ENCODE measurements at places on chromosomes 5 and 9. TPM values are rescaled to one million over a fixed set of nuclear protein-coding genes. Genes with fewer than 3 reads are reported as not detected.

DNA sequence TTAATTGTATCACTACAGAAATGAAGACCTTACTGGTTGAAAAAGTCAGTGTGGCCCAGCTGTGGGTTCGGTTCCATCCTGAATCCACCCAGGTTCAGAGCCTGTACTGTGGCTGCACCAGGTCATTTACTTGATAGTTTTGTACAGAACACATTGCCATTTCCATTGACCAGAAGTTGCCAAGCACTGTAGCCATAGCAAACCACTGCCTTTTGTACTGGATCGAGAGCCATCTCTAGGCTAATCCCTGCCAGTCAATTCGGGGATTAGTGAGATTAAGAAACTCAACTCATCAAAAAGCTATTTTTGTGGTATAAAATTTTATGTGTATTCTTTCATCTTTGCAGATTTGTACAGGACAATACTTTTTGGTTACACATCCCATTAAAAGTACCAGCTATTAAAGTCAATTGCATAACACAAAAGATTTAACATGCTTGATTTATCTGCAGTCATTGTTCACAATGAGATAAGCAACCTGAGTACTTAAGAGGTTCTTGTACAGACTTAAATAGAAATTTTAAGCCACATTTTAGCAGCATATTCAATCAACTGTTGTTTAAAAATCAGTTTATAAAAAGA lies 108.5 kb upstream of the OTULINL start:
- H3K4me1 ChIP-seq = no peaks in the 10 kb centered on the region
- no peak overlapping the region for H3K4me3 ChIP-seq
- H3K27me3 ChIP-seq = no peaks in the 10 kb centered on the region
- no peak overlapping the region for H3K27ac ChIP-seq

DNA sequence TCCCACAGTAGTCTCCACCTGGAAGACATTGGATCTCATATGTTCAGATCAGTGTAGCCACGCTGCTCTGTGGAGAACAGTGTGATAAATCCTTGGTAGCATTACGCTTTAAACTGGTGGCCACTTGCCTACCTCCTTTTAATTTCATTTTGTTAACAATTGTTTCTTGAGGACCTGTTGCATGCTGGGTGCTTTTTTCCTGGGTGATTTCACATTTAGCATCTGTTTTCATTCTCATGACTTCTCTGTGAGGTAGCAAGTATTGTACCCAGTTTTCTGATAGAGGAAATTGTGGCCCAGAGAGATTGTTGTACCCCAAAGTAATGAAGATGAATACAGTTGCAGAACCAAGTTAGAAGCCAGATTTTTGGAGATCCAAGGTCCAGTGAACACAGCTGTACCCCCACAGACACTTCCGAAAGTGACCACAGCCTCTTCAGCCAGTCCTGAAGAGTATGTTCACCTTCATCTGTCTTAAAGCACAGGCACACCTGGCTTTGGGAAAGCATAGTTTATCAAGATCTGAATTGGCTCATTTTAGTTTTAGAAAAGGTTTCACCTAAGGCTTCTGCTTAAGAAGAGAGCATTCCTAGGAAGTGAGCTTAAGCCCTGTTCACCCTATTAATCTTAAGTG lies 75.2 kb downstream of the F2RL2 start:
- H3K27ac ChIP-seq = no peak overlapping the region
- H3K36me3 ChIP-seq = no peaks in the 10 kb centered on the region
- no peaks in the 10 kb centered on the region for H3K27me3 ChIP-seq

DNA sequence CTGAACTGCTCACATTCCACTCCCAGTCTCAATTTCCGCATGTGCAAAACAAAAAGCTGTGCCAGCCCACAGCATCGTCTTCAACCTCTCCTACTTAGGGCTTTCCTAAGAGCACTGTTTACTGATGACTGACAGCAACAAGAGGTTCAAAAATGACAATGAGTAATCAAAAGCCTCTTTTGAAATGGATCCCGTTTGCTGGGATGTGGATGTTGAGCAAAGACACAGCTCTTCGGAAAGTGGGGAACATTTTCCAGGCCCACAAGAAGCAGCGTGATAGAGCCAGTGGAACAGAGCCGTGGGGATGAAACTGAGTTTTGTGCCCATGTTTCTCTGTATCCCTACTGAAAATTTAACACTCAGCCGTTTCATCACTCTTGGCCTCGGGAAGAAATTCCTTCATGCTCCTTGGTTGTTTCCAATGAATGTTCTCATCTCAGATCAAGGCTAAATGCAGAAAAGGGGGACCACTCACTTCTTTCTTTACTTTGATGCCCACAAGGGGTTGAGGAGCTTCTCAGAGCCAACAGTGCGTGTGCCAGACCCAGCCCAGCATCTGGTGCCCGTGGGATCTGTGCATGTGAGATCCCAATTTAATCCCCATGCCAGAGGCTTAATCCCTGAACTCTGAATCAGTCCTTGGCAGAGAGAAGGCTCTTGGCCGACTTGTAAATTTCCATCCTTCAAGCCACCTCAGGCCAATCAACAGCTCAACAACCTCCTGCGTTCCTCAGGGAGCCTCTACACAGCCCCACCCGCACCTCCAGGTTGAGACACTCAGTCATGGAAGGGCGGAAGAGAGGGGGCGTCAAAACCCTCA lies 230.2 kb upstream of the DAPK1 start:
- DNase-seq = no peak
- no peaks in the 10 kb centered on the region for H3K27me3 ChIP-seq
- H3K4me3 ChIP-seq = no peak overlapping the region
- no peak overlapping the region for H3K27ac ChIP-seq

GRCh38 chr5:163473635-163474243 lies 13.3 kb downstream of the HMMR start:
- H3K4me1 ChIP-seq = no peaks in the 10 kb centered on the region
- H3K4me3 ChIP-seq = no peak overlapping the region
- H3K36me3 ChIP-seq = peaks cover 11% of the 10 kb centered on the region
- no peaks in the 10 kb centered on the region for H3K27me3 ChIP-seq
- no peak overlapping the region for H3K27ac ChIP-seq

GRCh38 chr9:77561331-77562018 lies 86.6 kb downstream of the GNA14 start:
- no peak overlapping the region for H3K27ac ChIP-seq
- H3K4me1 ChIP-seq = no peaks in the 10 kb centered on the region
- no peak overlapping the region for H3K4me3 ChIP-seq
- H3K27me3 ChIP-seq = peaks cover 14% of the 10 kb centered on the region

- no peaks in the 10 kb centered on the region for H3K27me3 ChIP-seq
- peaks cover 24% of the 10 kb centered on the region for H3K36me3 ChIP-seq
- peak; percentile 25 for DNase-seq
- peak overlapping the region; percentile 78 for H3K4me3 ChIP-seq
These were observed 530 bp downstream of the RAPGEF1 start for GRCh38 chr9:131739133-131739958.

DNA sequence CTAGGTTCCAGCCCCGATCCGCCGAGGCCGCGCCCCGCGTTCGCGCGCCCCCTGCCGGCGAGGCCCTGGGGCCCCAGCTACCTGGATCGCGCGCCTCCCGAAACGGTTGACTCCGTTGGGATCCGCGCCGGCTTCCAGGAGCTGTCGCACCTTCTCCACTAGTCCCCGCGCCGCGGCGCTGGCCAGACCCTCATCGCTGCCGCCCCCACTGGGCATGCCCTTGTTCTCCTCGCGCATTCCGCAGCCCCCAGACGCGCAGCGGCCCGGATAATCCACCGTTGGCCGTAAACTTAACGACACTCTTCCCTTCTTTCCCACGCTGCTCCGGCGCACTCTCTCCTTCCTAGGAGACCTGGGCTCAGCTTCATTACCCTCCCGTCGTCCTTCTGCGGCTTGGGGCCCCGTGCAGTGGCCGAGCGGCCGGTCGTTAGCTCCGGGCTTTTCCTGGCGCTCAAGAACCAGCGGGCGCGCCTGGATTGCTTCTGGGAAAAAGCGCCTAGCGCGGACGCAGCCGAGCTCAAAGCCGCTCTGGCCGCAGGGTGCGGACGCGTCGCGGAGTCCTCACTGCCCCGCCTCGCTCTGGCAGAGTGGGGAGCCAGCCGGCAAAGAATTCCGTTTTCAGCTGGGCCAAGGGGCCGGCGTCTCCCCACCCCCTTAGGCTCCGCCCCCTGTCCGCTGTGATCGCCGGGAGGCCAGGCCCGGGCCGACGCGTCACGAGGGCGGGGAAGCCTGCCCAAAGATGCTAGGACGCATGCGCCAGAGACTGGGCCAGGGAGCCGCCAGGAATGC lies at the start of gene CDKN2B:
Gene CDKN2B, minus strand, starts transcription at position 589 of the 789 bp plus-strand sequence. Its CDS starts 352 bp downstream, at position 237.
- peak within 1 kb of the TSS; percentile 96 for H3K4me3 ChIP-seq
- H3K27ac ChIP-seq = peak within 1 kb of the TSS; percentile 53
- peaks cover 43% of the 10 kb centered on the region for H3K36me3 ChIP-seq
- peak; percentile 96 for DNase-seq
- no peaks in the 10 kb centered on the region for H3K27me3 ChIP-seq

DNA sequence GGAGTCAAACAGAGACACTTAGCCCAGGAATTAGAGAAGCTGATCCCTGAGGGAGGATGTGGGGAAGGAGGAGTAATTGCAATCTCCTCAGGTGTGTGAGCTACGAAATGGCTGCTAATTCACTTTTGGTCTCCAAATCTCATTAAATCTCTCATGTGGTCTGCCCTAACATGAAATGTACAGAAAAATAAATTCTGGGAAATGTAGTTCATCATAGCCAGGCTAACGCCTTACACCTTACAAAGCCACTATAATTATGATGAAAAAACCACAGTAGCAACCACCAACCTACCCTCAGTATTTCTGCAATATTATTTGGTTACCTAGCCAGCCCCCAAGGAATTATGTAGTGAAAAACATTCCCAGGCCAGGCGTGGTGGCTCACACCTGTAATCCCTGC lies 354.0 kb downstream of the TMEM167A start:
- no peak overlapping the region for H3K27ac ChIP-seq
- H3K4me1 ChIP-seq = peaks cover 17% of the 10 kb centered on the region
- no peak for DNase-seq

The NOXA1 gene
- total RNA-seq = 12.0 TPM

The PCDHGA10 gene
- total RNA-seq = 3.7 TPM

The FST gene
- 19.6 TPM for total RNA-seq

All from Calu3 (cell line).